Prostate gland (tissue), 2 donors: ENCODE measurements at places on chromosomes 5 and 9. TPM values are rescaled to one million over a fixed set of nuclear protein-coding genes. Genes with fewer than 3 reads are reported as not detected.

TUSC1 gene
- 37.2 TPM for total RNA-seq

BTNL8 gene
- total RNA-seq, result 0.14 TPM

CDC20B gene
- total RNA-seq, result not detected

SERF1B gene
- total RNA-seq, result 45.8 TPM

RNF44 gene
- 26.4 TPM for total RNA-seq

INSL4 gene
- not detected for total RNA-seq

WNT8A gene
- not detected for total RNA-seq

ZNF608 gene
- total RNA-seq, result 25.3 TPM

IFNA21 gene
- not detected for total RNA-seq

CAVIN4 gene
- 1.2 TPM for total RNA-seq

DEPDC1B gene
- total RNA-seq, result 0.32 TPM

ESM1 gene
- not detected for total RNA-seq

SLC1A3 gene
- total RNA-seq, result 12.7 TPM

TMEM141 gene
- total RNA-seq, result 181 TPM

SPINK6 gene
- not detected for total RNA-seq

XRCC4 gene
- total RNA-seq, result 11.4 TPM

DPM2 gene
- 28.1 TPM for total RNA-seq

CMBL gene
- 11.2 TPM for total RNA-seq

TTC1 gene
- 30.6 TPM for total RNA-seq

IL9 gene
- total RNA-seq, result not detected

TMEM252 gene
- total RNA-seq, result not detected

PRELID1 gene
- total RNA-seq, result 76.5 TPM

LRRC19 gene
- not detected for total RNA-seq

ARL14EPL gene
- total RNA-seq, result not detected

ABLIM3 gene
- 9.0 TPM for total RNA-seq

RAB24 gene
- 30.0 TPM for total RNA-seq

TAS2R1 gene
- total RNA-seq, result not detected

TPRN gene
- total RNA-seq, result 30.4 TPM

OR1J2 gene
- not detected for total RNA-seq

FBXL7 gene
- 24.2 TPM for total RNA-seq

CARTPT gene
- 5.9 TPM for total RNA-seq

FRRS1L gene
- 11.9 TPM for total RNA-seq
